ENCODE measurements at places on chromosomes 3 and 15.

DNA sequence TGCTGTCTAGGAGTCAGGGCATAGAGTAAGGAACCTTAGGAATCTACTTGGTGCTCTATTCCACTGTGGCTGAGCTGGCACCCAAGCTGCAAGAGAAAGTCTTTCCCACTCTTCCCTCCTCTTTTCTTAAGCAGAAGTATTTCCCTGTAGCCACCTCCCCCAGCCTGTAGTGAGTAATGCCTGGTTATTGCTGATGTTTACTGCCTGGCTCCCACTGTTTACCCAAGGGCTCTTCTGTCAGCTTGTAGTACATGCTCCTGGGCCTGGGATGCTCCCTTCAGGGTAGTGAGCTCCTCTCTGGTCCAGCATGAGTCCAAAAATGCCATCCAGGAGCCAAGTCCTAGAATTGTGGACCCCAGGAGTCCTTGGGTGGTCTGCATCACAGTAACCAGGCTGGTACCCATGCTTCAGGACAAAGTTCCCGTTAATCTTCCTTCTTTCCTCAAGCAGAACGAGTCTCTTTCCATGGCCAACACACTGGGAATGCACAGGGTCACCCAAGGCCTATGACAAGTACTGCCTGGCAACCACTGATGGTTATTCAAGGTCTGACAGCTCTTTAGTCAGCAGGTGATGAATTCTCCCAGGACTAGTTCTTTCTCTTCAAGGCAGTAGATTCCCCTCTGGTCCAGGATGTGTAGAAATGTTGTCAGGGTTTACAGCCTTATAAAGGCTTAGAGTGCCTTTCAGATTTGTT is 17.6 kb downstream of the GALK2 start:
- DNase-seq: no peak

GRCh38 chr15:92077353-92078085 is 224.0 kb downstream of the SLCO3A1 start:
- peak; percentile 61 for DNase-seq

- no peak for DNase-seq
Observed at GRCh38 chr15:27360316-27360715, 389.3 kb downstream of the GABRG3 start.

- no peak for DNase-seq
Observed at GRCh38 chr15:74657846-74658245, 38.0 kb downstream of the EDC3 start.

DNA sequence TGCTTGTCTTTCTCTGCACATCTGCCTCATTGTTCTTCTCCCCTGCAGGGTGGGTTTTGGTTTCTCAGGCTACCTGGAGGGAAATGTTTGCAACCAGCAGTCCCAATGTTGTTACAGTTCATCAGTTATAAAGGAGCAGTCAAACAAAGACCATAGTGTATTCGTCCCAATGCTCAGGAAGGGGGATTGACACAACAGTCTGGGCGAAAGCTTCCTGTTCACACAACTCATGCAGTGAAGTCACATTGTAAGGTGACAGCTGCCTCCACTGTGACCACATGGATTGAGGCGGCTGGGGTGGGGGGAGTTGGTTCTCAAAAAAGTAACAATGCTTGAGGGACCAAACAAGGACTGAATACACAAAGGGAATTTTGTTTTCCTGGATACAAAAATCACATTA is 28.8 kb upstream of the TF start:
- DNase-seq: no peak

GRCh38 chr15:32656496-32656895 is 15.0 kb downstream of the SCG5 start:
- no peak for DNase-seq

- DNase-seq: no peak
Observed at GRCh38 chr3:163491714-163492113, 1586.6 kb downstream of the SI start.

- DNase-seq: no peak
Observed at GRCh38 chr3:185726254-185726967, 98.4 kb downstream of the IGF2BP2 start.

GRCh38 chr3:120552184-120553172 is 43.7 kb upstream of the NDUFB4 start:
- no peak for DNase-seq

GRCh38 chr15:61420546-61420945 is 191.4 kb upstream of the RORA start:
- no peak for DNase-seq

DNA sequence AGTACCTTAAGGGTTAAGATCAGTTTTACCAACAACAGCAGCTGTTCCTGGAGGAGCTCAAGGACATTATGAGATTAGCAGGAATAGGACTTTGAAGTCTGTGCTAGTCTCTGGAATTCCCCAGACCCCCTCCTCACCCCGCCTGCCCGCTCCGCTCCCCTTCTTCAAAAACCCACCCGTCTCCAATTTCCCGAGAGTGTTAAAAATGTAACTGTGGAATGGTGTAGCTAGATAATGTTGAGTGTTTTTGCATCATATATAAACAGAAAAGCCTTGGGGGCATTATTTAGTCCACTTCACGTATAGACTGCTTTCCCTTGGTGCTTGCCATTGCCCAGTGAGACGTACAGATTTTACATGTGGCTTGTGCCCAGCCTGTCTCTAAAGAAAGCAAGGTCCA is 65.0 kb upstream of the SEMA6D start:
- DNase-seq: no peak

DNA sequence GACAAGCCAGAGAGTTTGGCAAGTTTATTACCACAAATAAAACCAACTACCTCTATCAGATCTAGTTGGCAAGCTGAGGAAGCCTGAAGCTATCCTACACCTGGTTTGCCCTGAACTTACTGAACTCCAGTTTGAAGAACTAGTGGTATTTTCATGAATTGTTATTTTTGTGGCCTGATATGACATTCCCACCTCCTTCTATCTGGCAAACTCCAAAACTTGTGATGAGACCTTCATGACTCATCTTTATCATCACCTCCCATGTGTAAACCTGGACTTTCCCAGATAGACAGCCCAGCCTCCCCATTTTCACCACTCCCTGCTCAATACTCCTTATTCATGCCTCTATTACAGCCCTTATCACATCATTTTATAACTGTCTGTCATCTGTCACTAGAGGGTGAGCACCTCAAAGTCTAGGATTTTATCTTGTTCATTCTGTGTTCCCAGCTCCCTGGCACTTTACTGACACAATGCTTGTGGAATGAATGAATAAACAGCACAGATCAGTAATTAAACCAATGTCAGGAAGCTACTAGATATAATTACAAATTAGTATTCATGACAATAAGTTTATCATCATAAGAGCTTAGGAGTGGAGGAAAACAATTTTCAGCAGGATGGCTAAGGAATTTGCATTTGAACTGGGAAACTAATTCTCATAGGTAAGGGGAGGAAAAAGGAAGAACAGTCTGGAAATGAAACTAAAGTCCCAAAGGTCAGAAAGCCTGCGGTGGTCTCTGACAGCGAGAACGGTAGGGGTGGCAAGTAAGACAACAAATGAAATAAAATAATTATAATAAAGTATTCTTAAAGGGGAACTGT is 13.2 kb upstream of the TRANK1 start:
- no peak for DNase-seq

DNA sequence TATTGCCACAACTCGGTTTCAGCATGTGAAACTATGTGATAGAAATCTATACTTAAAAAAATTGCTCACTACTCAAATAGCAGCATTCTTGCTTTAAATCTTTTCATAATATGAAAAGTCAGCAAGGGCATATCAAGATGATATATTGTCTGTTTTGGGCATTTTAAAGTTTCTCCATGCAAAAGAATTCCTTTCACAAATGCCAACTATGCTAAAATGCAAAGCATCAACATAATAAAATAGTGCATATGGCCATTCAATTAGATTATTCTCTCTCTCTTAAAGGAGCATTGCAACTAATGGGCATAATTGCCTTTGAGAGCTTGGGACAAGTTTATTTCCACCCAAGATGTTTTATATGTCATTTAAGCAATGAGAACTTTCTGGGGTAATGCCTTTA is 475.1 kb downstream of the ZPLD1 start:
- no peak for DNase-seq

DNA sequence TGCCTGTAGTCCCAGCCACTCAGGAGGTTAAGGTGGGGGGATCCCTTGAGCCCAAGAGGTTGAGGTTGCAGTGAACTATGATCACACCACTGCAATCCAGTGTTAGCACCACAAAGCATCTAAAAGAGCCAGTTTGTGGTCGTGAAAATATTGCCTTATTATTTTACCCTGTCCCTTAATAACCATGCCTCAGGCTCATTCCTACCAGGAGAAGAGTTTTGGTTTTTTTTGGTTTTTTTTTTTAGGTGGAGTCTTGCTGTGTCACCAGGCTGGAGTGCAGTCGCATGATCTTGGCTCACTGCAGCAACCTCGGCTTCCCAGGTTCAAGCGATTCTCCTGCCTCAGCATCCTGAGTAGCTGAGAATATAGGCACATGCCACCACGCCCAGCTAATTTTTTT is 17.9 kb upstream of the AVEN start:
- DNase-seq: no peak

- DNase-seq: no peak
Observed at GRCh38 chr3:169041677-169042171, 621.8 kb downstream of the MECOM start.

GRCh38 chr3:171967932-171968678 is 71.3 kb upstream of the FNDC3B start:
- no peak for DNase-seq

DNA sequence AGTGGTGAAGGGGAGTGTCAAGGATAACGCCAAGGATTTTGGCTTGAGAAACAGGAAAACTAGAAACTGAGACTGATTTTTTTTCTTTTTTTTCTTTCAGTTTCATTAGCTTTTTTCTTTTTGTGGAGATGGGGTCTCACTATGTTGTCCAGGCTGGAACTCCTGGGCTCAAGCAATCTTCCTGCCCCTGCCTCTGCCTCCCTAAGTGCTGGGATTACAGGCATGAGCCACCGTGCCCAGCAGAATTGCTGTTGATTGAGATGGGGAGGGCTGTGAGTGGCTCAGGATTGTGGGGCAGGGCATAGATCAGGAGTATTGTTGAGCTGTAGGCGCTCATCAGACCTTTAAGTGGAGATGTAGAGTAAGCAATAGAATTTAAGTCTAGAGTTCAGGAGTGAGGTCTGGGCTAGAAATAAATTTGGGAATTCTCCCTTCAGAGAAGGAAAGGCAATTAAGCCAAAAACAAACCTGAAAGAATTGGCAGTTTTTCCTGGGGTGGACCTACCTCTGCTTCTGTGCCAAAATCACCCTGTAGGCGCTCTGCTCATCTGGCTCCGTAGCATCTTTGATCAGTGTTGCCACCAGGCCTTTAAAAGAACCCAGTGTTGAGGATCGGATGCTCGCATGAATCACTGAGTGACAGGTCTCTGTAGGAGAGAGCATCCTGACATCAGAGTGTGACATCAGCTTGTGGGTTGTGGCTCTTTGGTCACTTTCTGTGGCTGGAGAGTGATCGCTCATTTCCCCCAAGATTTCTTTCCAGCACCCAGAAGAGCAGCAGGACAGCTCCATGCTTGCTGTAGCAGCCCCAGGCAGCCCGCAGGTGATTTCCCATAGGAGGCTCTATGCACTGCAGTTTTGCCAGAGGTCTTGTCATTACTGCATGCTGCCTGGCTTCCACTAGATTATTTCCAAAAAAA is 15.8 kb downstream of the ABHD17C start:
- DNase-seq: no peak

GRCh38 chr3:127808197-127808596 is 14.1 kb downstream of the MGLL start:
- DNase-seq: no peak

- DNase-seq: no peak
Observed at GRCh38 chr15:68190048-68190447, 15.1 kb downstream of the CALML4 start.

- DNase-seq: no peak
Observed at GRCh38 chr15:81930582-81931369, 115.0 kb downstream of the MEX3B start.

GRCh38 chr3:16171009-16171408 is 3.5 kb upstream of the GALNT15 start:
- no peak for DNase-seq

- DNase-seq: no peak
Observed at GRCh38 chr3:168539909-168540308, 444.2 kb upstream of the GOLIM4 start.

GRCh38 chr3:12796171-12797123 is at the start of gene CAND2:
Gene CAND2 (plus strand): TSS chr3:12796680. CDS start chr3:12796721, 41 bp downstream.
- DNase-seq: peak; percentile 11

- DNase-seq: no peak
Observed at GRCh38 chr3:124839896-124840295, 47.3 kb downstream of the ITGB5 start.

- DNase-seq: no peak
Observed at GRCh38 chr3:14552041-14552648, 12.0 kb upstream of the GRIP2 start.

DNA sequence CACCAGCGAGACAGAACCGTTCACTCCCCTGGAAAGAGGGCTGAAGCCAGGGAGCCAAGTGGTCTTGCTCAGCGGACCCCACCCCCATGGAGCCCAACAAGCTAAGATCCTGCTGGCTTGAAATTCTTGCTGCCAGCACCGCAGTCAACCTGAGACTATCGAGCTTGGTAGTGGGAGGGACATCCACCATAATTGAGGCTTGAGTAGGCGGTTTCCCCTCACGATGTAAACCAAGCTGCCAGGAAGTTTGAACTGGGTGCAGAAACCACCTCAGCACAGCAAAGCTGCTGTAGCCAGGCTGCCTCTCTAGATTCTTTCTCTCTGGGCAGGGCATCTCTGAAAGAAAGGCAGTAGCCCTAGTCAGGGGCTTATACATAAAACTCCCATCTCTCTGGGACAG is 151.0 kb downstream of the MBNL1 start:
- DNase-seq: no peak

GRCh38 chr3:152823173-152823572 is 11.8 kb upstream of the P2RY1 start:
- DNase-seq: no peak

DNA sequence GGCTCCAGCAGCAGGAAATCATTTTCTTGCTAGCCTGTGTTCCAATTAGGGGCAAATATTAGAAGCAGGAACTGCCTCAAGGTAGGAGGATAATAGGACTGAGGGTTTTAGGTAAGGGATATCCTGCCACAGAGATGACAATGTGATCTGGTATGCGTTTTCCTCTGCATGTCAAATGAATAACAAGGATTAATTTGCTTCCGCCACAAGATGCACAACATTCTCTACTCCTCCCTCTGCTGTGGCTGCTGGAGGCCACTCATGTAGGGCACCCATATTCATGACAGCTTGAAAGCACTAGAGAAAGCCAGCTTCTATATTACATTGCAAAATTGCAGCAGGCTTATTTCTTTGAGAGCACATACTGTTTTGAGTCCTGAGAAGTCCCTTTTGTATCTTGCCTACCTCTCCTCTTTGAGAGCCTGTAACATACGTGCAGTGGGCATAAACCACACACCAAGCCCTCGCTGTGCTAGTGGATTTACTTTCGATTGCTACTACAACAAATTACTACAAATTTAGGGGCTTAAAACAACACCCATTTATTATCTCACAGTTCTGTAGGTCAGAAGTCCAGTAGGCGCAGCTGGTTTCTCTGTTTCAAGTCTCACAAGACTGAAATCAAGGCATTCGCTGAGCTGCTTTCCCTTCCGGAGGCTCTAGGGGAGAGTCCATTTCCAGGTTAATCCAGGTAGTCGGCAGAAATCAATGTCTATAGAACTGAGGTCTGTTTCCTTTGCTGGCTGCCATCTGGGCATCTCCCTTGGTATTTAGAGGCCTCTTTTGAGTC is 5.9 kb upstream of the CD47 start:
- no peak for DNase-seq
